Activated T-cell treated with anti-CD3 and anti-CD28 coated beads, Interleukin-2, amount 50 U/mL, for 1 hour (primary cell): ENCODE measurements at places on chromosomes 2 and 18.
A peak's percentile ranks its signal among the peaks of the same experiment; 100 is the strongest.

- DNase-seq, result no peak
Observed at GRCh38 chr2:16050261-16050907, 110.0 kb downstream of the MYCN start.

DNA sequence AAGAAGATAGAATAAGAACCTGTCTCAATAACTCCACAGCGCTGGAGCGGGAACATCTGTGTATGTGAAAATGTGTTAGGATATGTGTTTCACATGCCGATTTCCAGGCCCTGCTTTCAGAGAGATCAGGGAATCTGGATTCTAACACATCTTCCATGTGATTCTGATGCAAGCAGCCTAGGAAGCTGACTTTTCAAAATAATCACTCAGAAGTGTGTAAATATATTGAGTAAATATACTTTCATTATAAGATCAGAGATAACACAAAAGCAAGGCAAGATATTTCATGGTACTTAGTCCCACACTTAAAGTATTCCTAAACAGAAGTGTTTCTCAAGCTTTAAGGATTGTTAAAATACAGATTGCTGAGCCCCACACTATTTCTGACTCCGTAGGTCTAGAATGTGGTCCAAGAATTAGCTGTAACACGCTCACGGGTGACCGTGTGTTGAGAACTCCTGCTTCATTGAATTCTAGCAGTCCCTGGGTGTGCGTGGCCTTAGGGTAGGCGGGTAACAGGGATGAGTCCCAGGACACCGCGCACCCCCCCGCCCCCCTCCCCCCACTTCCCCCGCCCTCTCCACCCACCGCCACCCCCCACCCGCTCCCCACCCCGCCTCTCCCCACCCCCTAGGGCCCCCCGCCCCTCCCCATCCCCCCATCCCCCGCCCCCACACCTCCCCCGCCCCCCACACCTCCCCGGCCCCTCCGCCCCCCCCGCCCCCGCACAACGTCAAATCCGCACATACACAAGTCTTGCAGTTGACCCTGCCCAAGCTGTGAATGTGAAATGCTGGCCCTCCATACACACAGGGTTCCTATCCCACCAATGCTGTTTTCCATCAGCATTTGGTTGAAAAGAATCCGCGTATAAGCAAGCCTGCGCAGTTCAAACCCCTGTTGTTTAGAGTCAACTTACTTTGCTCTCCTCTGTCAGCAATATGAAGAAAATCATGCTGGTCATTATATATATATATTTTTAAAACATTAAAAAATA, 94.2 kb upstream of the SLC39A10 start:
- no peak for DNase-seq

- DNase-seq, result no peak
Observed at GRCh38 chr2:16614314-16614860, 51.2 kb downstream of the CYRIA start.

DNA sequence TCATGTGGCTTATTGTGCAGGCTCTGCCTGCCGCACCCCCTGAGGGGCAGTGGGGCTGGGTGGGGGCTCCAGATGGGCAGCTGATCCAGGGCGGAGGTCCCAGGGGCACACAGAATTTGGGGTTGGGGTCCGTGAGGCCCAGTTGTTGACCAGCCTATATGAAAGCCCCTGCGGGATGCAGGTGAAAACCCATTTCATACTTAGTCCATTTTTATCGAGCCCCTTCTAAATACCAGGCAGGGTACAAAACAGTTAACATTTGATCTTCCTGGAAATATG, 30.6 kb downstream of the MYO7B start:
- DNase-seq, result no peak

DNA sequence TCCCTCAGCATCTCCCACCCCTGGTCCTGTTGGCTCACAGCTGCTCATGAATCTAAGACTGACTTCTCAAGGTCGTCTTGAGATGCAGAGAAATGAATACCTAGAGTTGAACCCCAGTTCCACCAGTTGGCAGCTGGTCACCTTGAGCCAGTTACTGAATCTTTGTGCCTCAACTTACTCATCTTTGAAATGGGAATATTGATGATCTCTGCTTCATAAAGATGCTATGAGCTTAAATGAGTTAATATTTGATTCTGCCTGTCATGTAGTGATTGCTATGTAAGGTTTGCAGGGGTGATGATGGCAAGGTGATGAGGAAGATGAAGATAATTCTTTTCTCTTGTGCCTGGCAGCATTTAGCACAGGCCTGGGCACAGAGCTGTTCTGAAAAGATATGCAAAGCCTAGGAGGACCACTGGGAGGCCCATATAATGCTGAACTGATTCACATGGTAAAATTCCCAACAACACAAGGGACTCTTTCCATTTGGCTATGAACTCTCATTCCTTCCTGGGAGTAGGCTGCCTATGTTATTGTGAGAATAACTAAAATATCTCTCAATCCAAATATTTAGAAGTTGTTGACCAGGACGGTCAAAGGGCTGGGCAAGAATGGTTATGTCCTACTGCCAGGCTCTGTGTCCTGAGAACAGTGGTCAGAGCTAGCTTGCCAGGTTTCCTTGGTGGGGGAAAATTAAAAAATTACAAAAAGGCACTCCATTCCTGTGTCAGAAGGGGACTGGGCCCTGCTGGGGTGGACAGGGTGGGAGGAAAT, 70.9 kb downstream of the APOB start:
- no peak for DNase-seq

GRCh38 chr2:179272406-179273192, 8.0 kb upstream of the SESTD1 start:
- no peak for DNase-seq

DNA sequence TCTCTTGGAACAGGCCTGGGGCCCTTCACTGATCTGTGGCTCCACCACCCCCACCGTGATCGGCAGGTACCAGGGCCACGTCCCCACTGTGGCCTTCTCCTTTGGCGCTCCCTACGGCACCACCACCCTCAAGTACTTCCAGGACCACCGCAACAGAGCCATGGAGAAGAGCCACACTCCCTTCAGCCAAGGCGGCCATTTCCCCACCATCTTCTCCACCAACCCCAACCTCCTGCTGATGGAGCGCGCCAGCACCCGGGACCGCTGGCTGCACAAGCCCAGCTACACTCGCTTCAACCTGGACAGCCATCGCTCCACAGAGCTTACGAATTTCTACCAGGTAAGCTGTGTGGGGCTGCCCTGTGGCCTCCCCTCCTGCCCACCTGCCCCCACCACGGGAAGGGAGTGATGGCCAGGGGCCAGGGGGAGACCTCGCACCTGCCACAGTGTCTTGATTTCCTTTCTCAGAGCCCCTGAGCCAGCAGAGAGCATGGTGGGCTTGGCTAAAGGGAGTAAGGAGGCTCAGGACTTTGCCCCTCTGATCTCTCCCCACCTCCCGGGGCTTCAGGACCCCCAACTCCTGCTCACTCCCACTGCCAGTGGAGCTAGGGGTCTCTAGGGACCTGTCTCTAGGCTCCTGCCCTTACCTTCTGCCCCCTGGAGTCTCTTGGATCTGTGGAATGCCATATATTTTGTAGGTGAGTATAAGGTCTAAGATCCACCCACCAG, 65.2 kb downstream of the CIB4 start:
- DNase-seq, result no peak

DNA sequence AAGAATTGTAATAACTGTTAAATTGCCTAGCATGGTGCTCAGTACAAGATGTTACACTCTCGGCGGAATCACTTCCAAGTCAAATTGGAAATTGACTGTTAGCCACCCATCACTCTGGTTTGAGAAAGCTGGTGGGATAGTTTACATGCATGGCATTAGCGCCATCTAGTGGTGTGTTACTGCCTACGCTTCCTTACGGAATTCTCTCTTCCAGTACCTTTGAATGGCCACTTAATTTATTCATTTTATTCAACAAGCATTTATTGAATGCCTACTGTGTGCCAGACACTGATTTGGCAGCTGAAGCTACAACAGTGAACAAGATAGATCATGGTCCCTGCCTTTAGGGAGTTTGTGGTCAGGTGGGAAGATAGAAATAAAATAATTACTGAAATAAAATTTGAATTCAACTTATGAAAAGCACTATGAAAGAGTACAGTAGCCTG, 171.2 kb downstream of the TMEM247 start:
- peak; percentile 49 for DNase-seq

DNA sequence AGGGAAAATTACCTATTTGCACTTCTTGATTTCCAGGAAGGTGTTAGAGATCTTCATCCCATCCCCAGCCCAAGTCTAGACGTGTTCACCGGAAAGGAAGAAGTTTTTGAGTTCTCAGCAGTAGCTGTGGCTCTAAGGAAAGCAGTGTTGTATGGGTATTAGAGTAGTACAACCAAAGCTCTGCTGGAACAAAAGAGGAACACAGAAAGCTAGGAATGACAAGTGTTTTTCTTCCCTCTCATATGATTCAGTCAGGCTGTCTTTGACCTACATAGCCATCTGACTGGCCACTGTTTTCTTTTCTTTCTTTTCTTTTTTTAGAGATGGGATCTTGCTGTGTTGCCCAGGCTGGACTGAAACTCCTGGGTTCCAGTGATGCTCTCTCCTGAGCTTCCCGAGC, 82.7 kb upstream of the SLC39A10 start:
- DNase-seq, result no peak

DNA sequence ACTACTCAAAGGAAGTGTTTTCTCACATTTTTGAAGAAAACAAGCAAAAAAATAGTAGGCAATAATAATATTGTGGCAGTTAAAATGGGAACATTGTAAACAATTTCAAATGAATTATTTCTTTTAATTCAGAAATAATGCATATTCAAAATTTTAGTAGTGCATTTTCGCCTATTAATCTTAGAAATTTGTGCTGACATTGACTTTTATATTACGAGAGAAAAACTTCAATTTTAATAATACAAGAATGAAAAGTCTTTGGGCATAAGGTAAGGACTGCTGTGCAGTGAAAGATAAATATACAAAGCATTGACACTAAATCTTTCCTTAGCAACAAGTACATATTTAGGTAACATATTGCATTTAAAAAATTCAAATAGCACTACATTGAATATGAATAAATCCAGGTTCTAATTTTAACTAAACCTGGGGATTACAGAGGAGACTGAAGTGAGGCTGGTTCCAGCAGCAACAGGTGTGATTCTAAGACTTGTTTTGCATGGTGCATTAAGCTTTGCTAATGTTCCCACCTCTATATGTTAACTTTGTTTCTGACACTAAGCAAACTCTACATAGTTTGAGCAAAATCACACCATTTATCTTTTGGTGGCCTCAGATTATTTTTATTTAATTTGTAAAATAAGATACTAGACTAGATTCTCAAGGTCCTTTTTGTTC, 40.5 kb downstream of the CALCRL start:
- DNase-seq, result no peak

DNA sequence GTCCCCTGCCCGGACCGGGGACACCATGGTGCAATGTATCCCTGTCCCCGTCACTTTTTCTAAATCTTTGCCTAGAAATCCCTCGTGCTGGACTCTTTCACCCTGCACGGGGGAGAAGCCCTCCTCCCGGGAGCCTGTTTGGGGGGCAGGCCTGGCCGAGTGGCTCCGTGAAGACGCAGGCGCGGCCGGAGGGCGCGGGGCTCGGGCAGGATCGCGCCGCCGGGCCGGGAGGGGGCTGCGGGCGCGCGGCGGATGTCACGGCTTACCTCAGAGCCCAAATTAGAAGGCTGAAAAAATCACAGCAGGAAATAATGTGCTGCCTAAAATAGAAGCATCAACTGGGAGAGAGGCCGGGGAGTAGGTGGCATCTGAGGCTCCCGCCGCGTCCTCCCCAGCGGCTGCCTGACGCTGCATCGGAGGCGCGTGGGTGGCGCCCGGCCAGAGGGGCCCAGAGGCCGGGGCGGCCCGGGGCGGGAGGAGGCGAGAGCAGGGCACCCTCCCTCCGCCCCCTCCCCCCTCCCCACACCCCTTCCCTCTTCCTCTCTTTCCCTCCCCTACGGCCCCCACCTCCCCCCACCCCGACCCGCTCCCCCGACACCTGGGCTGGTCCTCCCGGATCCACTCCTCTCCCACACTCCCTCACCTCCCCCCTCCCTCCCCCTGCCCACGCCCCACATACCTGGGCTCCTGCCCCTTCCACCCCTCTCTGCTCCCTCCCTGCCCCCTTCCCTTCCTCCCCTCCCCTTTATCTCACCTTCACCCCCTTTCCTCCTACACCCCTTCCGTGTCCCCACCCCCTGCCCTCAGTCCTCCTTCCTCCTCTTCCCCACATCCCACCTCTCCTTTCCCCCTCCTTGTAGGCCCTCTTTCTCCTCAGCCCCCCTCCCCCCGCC, 51.9 kb downstream of the SLC4A1AP start:
- DNase-seq, result peak; percentile 47

DNA sequence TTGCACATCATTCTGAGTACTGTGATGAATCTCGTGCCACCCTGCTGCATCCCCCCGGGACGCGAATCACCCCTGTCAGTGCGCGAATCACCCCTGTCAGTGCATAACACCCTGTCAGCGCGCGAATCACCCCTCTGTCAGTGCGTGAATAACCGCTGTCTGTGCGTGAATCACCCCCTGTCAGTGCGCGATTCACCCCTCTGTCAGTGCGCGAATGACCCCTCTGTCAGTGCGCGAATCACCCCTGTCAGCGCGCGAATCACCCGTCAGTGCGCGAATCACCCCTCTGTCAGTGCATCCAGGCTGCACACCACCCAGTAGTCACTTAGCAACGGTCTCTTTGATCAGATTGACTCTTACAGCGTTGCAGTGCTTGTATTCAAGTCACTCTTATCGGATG, 134.4 kb upstream of the TPO start:
- no peak for DNase-seq

- DNase-seq, result no peak
Observed at GRCh38 chr2:165414187-165414586, 55.3 kb upstream of the CSRNP3 start.

- no peak for DNase-seq
Observed at GRCh38 chr2:2788076-2788475, 457.0 kb upstream of the MYT1L start.
